Stimulated activated CD8-positive, alpha-beta memory T cell treated with anti-CD3 and anti-CD28 coated beads, Interleukin-7, amount 100 ng/mL, for 48 hours (primary cell): ENCODE measurements at places on chromosomes 2 and 18.

DNA sequence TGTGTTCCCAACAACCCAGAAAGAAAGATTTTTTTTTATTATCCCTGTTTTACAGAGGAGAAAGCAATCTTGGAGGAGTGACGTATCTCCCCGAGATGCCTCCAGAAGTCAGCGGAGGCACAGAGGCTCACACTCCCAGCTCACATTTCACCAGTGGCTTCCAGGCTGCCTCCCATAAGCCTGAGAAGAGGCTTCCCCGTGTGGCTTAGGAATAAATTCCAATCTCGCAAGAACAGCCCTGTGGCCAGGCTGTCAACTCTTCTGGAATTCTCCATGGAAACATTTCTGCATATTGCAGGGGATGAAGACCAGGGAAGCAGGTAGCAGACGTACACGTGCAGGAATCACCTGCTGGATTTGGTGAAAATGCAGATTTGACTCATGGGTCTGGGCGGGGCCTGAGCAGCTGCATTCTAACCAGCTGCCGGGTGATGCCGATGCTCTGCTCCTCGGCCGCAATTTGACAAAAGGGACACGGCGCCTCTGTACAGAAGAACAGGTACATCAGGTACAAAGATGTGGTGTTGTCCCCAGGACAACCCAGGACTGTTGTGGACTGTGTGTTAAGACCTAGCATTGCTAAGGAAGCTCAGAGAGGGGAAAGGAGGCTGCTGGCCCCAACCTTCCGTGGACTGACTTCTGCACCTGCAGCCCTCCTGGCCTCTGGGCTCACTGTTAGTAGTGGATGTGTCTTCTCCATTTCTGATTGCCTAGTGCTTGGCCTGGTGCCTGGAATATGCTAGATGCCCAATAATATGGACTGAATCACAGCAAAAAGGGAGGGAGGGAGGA, 114.2 kb upstream of the ID2 start:
- no peak for DNase-seq

- no peak for DNase-seq
Observed at GRCh38 chr2:54073796-54074195, 41.6 kb upstream of the ACYP2 start.

DNA sequence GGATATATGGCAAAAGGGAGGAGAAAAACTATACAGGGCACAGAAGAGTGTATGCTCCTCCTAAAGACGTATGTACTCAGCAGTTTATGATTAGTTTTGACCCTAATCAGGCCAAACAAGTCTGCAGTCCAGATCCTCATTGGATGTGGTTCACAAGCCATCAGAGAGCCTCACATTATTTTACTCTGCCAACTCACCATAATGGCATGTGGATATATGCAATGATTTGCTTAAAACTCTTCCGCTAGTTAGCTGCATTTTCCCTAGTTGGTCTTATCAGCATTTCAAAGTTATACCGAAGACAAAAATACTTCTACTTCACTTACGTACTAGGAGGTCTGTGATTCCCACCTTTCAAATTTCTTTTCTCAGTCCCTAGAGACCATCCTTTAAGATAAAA, 198.4 kb downstream of the CMPK2 start:
- DNase-seq: no peak

GRCh38 chr2:54966165-54966832, 84.0 kb downstream of the RTN4 start:
- DNase-seq: no peak

GRCh38 chr18:65601775-65602174, 149.0 kb upstream of the CDH7 start:
- no peak for DNase-seq

DNA sequence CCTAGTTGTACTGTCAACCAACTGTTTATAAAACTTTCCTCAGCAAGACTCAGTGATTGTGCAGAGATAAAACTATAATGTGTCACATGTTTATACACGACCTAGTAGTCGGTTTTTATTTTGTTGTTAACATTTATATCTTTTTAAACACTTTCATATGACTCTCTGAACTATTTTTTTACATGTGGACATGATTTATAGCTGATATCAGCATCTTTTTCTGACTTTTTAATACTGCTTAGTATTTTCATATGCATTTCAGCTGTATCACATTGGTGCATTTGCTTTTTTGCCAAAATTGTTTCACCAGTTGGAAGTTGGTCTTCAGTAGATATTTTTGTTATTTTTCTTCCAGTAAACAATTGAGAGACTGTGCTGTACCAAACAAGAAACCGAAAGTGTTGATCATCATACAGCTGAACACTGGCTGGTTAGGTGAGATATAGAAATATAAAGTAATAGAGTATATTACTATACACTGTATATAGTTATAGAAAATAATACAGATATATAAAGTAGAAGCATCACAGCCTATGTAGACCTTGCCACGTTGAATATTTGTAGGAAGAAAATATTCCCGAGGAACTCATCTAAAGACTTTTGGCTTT, 154.2 kb downstream of the KCTD1 start:
- no peak for DNase-seq

GRCh38 chr2:240280621-240281020, 140.2 kb upstream of the OTOS start:
- no peak for DNase-seq

GRCh38 chr2:221050020-221050795, 521.9 kb downstream of the EPHA4 start:
- no peak for DNase-seq

DNA sequence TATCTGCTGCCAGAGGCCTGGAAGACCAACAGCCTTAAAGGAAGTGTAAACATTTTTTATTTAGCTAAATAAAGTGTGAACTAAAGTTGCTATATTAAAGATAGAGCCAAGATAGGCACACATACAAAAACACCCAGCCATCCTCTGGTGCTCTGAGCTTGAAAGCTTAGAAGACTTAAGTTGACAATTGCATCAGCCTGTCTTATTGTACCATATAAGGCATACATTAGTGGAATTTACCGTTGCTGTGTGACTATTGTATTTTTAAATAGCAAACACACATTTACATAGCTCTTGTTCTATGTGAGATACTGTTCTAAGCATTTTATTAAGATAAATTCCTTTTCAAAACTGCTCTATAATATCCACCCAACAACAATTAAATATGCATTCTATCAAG, 736.6 kb upstream of the ZEB2 start:
- DNase-seq: no peak

DNA sequence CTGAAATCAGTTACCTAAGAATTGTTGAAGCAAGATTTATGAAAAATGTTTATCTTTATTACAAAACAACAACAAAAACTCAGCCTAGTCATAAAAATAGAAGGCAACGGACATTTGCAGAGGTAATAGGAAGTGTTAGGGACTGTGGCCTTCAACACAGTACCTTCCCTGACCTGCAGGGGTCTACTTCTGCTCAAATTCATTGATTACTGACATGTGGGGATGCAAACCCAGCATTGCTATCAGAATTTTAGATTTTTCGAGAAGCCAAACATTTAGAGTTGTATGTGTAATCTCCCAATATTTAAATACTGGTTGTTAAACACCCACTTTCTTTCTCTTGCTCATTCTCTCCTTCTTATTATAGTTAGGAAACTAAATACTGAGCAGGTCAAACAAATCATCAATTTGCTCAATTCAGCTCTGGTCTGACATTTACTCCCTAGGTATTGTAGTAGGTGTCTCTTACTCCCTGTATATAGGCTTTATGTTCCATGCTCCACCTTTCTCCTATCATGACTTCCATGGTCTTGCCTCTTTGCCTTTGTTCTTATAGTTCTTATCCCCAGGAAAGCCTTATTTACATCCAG, 198.5 kb downstream of the UBE2E3 start:
- no peak for DNase-seq

DNA sequence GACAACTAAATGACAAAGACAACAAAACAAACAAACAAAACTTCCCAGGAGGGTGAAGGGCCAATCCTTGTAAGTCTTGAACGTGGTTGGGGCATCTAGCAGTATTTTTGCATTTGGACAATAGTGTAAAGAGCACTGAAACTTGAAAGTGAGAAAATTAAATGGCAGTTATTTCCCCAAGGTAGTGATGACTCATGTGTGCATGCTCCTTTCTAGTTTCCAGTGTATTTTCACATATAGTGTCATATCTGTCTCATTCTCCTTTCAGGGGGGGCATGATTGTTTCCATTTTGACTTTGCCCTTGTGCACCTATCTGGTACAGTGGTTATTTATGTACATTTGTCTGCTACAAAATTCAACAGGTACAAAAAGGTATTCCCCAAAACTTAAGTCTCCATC, 39.5 kb downstream of the CERS6 start:
- DNase-seq: no peak

DNA sequence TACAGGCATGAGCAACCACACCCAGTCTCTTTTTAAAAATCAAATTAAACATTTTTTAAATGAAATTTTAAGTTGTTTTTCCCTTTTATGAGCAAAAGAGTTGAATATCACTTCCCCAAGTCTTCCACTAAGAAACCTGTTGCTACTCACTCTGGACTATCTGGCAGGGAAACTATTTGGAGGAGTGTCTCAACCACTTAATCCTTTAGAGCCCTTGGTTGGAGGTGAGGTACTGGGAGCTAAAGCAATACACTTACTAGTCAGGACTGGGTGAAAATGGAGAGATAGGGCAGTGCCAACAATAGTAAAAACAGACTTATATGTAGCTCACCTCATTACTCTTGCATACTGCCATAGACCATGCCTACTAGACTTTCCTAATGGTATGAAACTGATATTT, 135.5 kb downstream of the RND3 start:
- no peak for DNase-seq

- no peak for DNase-seq
Observed at GRCh38 chr18:64082513-64082912, 66.4 kb downstream of the LINC00305 start.

GRCh38 chr2:124915567-124915966, 890.5 kb downstream of the CNTNAP5 start:
- no peak for DNase-seq

DNA sequence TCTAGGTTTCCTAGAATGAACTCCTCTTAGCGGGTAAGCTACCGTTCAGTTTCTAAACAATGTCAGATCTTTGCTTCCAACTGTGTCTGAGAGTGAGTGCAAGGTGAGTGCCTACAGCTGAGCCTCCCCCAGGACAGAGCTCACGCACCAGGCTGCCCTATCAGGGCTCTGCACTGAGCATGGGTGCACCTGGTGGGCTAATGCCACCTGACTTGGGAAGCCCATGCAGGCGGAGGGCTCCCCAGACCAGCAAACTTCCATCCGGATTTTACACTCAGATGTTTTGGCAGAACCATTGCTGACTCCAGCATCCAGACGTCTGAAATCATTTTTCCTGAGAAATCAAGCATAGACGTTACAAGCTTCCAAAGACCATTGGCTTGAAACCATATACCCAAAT, 16.1 kb upstream of the MLPH start:
- DNase-seq: no peak

DNA sequence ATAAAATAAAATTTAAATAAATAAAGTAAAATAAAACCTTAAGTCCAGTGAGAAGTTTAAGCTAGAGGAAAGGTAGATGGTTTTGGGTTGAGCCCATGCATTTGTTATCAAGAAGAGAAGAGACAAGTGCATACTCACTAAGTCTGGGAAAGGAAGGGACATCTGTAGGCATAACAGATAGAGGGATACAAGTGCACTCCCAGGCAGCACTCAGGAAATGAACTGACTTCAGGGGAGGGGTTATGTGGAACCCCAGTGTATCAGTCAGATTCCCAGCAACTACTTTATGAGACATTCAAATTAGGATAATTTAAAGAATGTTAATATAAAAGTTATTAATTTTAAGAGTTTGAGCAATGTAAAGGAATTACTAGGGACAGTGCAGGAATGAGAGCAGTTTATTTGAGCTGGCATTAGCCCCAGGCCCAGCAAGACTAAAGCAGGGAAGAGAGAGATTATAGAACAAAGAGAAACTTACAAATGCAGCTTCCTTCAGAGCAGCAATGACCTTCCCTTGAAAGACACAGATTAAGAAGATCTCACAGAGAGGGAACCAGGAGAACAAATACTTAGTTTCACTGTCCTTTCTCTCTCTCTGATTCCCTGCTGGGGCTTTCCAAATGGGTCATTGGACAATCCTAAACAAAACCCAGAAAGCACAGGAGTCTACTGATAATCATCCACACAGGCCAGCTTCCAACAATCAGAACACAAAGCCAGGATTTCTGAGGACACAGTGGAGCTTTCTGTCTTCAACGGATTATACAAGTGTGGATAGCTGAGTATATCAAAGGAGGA, 109.7 kb downstream of the ERBB4 start:
- DNase-seq: no peak

DNA sequence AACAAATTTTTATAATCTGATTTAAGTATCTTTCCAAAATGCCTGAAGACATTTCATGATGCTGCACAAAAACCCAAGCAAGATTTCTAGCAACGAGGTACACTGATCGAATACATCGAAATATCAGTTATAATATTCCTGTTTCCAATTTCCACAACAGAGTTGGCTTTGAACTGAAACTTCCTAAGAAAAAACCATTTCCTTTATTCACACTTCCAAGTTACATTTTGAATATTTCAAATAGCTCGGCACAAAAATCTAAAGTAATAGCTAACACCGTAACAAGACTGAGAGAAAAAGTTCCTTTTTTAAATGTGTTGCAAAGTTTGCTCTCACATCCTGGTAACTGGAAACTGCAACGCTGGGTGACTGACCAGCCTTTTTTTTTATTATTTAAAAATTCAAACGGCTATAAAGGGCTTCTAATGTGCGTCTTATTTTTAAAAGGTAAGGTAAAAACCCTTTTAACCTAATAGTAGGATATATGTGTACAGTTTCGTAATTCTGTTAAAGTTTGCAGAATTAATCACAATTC, 1.7 kb downstream of the HNRNPLL start:
- DNase-seq: no peak

GRCh38 chr2:151161821-151162551, 99.7 kb downstream of the RBM43 start:
- no peak for DNase-seq

DNA sequence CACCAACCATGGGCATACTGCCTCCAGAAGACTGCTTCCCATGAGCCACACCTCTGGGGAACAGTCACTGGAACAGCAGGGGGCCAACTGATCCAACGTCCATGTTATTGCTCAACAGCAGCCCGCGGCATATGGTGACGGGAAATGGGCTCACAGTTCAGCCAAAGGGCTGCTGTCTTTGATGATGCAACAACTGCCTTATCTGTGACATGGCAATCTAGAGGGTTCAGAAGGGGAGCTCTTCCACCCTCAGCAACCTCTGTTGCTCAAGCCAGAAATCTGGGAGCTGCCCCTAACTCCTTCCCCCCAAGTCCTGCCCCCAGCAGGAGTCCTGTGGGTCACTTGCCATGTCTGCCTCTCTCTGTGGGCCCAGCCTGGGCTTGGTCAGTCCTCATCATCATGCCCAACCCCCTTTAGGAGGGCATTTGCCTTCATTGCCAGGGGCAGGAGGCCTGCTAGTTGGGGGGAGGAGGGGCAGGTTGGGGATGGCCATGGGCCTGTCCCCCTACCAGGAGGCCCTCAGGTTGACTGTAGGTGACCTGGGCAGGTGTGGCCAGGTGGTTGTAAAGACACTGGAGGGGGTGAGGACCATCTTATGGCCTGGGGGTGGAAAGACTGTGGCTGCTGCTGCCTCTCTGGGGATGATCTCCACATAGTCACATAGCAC, 212.9 kb downstream of the CYP26B1 start:
- no peak for DNase-seq

GRCh38 chr2:239323447-239323846, 77.4 kb downstream of the HDAC4 start:
- no peak for DNase-seq
